Activated CD8-positive, alpha-beta memory T cell treated with anti-CD3 and anti-CD28 coated beads for 24 hours (primary cell): ENCODE measurements at places on chromosomes 1 and 21.
A peak's percentile ranks its signal among the peaks of the same experiment; 100 is the strongest.

DNA sequence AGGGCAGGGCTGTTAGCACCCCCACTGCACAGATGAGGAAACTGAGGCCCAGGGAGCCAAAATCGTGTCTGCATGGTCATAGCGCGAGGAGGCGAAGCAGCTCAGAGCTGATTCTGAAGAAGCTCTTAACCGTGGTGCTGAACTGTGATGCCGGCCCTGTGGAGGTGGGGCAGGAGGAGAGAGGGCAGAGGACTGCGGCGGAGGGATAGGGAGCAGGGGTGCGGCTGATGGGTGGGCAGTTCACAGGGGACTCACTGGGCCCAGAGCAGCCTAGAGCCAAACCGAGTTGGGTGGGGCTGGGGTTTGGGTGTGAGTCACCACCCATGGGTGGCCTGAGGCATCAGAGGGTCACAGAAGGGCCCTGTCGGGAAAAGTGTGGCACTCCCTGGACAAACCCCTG is 74.7 kb downstream of the RAP1GAP start:
- DNase-seq, result no peak

GRCh38 chr1:221834698-221835513 is 93.0 kb upstream of the DUSP10 start:
- DNase-seq, result no peak

GRCh38 chr1:116343019-116343418 is 30.0 kb upstream of the ATP1A1 start:
- DNase-seq, result no peak

DNA sequence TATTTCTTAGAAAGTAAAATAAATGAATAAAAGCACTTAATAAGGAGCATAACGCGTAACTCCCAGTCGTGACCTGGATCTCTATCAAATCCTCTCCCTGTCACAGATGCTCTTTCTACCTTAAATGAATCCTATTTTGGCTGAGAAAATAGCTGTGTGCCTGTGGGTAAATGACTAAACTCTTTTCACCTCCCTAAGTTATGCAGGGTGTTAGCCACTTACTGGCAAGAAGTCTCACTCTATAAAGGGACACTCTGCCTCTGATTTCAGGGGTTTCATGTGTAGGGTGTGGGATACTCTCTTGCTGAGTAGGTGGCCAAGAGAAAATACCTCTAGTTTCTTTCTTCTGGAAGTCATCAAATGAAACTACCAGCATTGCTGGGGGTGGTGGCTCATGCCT is 24.3 kb upstream of the PPP1R15B start:
- no peak for DNase-seq

GRCh38 chr1:200907611-200908097 is 13.0 kb downstream of the INAVA start:
- no peak for DNase-seq

- DNase-seq, result no peak
Observed at GRCh38 chr1:232403017-232403714, 226.8 kb downstream of the SIPA1L2 start.

DNA sequence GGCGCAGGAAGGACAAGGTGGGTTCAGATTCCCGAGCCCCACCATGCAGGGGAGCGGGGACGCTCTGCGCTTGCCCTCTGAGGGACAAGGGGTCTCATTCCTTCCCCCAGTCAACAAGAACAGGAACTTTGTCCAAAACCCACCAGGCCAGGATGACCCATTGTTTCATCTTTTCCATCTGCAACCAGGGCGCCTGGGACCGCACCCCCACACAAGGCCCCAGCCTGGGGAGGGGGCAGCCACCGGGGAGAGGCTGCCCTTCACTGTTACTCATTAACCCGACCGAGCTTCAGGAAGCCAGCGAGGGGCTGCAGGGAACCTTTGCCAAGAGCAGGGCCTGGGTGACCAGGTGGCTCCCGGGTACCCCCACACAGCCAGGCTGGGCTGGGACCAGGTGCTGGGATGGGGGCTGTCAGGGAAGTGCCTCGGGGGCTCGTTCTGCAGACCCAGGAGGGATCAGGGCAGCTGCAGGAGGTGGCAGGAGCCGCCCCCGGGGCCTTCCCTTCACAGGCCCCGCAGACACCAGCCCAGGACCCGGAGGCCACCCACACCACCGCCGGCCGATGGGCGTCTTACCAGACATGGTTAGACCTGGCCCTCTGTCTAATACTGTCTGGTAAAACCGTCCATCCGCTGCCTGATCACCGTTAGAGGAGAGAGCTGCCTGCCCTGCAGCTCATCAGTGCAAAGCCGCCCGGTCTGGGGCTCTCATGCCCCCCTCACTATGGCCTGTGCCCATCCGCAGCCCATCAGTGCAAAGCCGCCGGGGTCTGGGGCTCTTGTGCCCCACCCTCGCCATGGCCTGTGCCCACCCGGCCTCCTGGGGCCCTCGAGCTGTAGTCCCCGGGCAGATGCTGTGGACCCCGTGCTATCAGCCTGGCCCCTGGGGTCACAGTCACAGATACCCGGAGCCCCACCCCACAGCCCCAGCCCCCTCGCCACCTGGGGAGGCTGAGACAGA is 4.9 kb upstream of the TTLL10 start:
- DNase-seq, result no peak

DNA sequence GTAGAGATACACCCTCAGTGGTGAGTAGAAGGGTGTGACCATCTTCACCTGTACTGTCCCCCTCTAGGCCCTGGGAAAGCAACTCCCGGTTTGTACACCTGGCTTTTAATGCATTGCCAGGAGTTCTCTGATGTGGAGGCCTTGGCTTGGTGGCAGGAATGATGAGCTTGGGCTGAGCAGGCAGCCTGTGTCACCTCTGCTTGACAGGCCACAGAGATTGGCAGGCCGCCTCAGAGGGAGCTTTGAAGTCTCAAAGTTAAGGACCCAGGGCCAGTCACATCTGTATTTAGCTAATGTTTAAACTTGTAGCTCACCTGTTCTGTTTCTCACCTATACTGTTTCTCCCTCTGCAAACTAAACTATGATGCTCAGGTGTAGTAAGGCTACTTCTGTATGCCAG is 28.5 kb downstream of the HUNK start:
- DNase-seq, result no peak

- peak; percentile 78 for DNase-seq
Observed at GRCh38 chr1:110875216-110875731, 2.3 kb downstream of the CD53 start.

- no peak for DNase-seq
Observed at GRCh38 chr1:151384584-151384983, 12.1 kb upstream of the SELENBP1 start.

DNA sequence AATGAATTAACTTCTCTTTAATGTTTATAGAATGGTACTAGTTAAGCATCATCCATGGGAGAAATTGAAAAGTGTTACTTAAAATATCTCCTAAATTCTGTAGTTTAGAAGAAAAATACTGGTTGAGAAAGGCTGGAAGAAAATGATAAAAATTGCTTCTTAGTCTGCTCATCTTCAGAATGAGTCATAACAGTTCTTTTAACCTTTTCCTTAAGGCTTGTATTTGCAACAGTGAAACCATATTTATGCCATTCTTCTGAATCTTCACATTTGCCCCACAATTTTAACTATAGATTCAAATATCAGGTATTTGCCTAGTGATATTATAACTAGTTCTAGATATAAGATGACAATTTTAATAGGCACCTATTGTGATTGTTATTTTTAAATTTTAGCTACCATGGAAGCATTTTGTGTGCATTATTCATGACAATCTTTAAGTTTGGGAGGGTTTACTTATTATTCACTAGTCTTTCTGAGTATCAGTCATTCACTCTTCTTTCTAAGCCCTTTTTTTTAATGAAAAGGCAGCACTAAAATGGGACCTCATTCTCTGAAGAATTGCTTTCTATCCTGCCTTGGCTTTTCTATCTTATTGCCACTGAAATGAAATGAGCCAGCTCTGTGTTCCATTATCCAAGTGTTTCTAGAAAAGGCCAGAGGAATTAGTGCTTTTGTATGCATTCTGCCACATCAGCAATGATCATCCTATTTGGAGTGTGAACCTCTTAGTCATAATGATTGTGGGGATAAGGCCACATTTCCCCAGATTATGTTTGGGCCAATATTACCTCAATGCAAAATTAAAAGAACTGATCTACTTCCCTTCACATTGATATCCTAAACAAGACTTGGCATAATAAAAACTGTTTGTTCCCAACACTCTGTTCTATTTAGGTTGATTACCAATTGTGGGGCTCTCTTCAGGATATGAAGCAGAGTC is 58.4 kb downstream of the SAMSN1 start:
- no peak for DNase-seq

DNA sequence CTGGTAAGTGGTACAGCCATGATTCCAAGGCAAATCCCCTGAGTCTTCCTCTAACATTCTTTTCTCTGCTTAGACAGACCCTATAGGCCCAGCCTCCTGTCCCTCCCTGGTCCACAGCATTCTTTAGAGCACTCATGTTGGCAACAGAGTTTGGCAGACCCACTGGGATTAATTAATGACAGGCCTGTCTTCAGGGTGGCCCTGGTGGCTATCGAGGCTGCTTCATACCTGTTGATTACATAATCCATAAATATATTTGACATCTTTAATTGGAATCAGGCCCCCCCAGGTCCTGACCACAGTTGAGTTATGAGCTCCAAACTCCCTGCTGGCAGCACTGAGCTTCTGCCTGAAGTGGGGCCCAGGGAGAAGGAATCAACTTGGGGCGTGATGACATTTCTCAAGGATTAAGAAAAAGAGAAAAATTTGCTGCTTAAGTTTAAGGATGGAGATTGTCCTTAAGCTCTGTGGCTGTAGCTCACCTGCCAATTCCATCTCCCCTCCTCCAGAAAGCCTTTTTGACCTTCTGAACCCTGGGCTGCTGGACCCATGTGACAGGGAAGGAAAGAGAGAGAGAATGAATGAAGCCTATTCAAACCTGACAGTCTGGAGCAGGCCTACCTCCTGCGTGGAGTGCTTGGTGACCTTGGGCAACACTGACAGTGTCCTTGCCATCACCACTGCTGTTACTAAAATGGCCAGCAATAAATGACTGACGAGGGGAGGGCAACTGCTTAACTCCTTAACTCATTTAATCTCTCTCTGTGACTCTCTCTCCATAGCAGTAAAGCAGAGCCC is 156.6 kb downstream of the TRABD2B start:
- DNase-seq, result no peak

DNA sequence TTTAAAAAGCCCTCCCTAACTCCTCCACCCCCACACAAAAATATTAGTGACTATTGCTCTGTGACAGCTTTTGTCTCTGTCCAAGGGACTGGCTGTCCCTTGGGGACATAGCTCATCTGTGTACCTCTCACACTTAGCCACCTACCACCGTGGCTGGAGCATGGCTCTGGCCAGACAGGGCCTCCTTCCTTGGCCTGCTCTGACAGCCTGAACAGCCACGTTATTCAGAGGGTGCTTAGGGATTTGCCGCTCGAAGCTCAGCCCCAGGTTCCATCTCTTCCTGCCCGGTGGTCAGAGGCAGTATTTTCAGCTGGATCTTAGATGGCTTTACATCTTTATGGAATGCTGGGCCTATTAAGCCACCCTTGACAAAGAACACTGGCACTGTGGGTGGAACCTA is 6.1 kb upstream of the CELSR2 start:
- peak; percentile 47 for DNase-seq

- DNase-seq, result no peak
Observed at GRCh38 chr1:50097791-50098190, 10.9 kb upstream of the ELAVL4 start.

GRCh38 chr1:15110128-15110866 is 43.2 kb upstream of the TMEM51 start:
- DNase-seq, result no peak

- DNase-seq, result no peak
Observed at GRCh38 chr1:219317762-219318353, 144.2 kb downstream of the LYPLAL1 start.

DNA sequence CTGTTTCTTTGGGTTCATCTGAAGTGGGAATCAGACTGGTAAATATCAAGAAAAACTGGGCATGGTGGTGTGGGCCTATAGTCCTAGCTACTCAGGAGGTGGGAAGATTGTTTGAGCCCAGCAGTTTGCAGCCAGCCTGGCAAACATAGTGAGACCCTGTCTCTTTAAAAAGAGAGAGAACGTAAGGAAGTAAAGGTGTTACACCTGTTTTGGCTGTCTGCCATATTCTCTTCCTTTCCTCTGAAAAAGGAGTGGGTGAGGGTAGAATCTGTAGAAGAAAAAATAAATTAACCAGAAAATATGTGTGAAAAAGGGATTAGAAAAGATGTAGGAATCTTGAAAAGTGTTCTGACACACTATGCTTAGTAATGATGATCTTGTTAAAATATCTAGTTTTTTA is 20.0 kb downstream of the AHCYL1 start:
- DNase-seq, result no peak

GRCh38 chr21:28791595-28792282 is 200.9 kb downstream of the LTN1 start:
- no peak for DNase-seq

GRCh38 chr21:38954588-38955004 is 148.9 kb downstream of the ETS2 start:
- DNase-seq, result no peak

GRCh38 chr21:42037516-42037915 is 27.4 kb upstream of the ZBTB21 start:
- DNase-seq, result no peak

- DNase-seq, result no peak
Observed at GRCh38 chr1:180177931-180178330, 23.3 kb downstream of the QSOX1 start.

- no peak for DNase-seq
Observed at GRCh38 chr1:48035371-48036141, 38.4 kb upstream of the TRABD2B start.

- no peak for DNase-seq
Observed at GRCh38 chr1:235329139-235329902, 951 bp downstream of the GGPS1 start.

DNA sequence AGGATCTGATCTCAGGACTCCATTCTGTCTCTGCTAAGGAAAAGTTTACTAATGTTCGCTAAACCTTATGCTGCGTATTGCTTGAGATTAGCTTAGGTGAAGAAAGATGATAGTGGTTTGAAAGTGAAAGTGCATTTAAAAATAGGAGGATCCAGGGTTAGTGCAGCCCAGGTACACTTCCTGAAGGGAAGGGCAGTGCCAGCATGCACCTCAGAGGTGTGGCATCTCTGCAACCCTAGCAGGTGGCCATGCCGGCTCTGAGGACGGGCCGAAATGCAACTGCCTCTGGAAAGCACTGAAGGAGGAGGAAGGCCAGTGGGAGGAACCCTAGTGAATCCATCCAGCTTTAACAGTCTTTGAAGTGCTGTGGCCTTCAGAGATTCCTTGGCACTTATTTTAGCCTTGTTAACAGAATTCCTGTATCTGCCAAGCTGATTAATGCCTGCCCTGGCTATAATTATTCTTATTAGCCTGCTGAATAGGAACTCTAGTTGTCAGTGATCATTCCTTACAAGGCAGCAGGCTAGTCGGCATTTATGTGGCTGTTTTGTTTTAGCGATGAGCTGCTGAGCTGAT is 5.5 kb downstream of the PTGFRN start:
- DNase-seq, result no peak

DNA sequence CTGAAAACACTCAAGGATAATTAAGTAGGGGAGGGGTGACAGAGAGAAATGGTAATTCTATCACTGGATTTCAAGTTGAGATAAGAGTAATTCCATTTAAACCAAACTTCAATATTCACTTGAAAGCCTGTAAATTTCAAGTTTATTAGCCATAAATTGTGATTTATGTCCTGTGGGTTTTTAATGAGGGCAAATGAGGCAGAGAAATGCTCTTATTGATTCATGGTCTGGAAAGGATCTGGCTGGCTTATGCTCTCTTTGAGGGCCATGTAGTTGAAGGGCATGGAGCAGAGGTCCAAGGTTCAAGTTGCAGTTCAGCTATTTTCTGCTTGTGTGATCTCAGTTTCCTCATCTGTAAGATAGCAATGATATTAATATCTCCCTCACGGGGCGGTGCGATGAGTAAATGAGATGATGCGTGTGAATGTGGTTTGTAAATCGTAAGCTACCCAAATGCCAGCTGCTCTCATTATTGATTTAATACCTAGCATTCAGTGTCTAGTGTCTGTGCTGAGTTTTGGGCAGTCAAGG is 12.3 kb downstream of the OLFML3 start:
- DNase-seq, result no peak
